ENCODE measurements at places on chromosomes 13 and 19.

DNA sequence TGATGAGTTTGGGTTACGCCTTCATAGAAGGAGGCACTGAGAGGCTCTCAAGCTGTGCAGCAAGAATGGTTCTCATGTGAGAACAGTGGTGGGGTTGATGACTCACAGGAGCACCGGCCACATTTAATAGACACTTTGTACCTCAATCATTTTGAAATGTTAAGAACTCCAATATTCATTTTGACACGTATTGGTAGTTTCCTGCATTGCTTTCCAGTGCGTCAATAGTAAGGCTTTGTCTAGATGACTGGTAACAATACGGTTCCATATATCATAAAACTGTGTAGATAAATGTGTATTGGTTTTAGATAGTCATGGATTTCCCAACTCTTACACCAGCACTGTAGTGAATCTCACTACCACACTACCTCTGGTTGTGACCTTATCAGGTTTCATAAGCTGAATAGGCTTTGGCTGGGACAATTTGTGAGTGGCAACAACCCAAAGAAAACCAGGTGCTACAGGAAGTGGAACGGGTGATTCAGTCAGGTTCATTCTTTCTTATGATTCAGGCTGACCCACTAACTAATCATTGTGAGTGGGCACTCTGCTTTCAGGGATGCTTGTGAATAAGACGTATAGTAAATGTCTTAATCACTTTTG, 362.6 kb downstream of the KLF5 start:
- DNase-seq = no peak

- DNase-seq = no peak
These were observed 1.7 kb downstream of the SLAIN1 start for GRCh38 chr13:77699059-77699680.

GRCh38 chr13:82833923-82834322, 1048.4 kb downstream of the SLITRK1 start:
- no peak for DNase-seq

GRCh38 chr19:45542234-45542668, 35.0 kb downstream of the VASP start:
- DNase-seq = no peak

GRCh38 chr19:40257096-40257517, 28.0 kb downstream of the AKT2 start:
- no peak for DNase-seq

GRCh38 chr19:18220632-18221275, 5.5 kb downstream of the PDE4C start:
- DNase-seq = no peak

DNA sequence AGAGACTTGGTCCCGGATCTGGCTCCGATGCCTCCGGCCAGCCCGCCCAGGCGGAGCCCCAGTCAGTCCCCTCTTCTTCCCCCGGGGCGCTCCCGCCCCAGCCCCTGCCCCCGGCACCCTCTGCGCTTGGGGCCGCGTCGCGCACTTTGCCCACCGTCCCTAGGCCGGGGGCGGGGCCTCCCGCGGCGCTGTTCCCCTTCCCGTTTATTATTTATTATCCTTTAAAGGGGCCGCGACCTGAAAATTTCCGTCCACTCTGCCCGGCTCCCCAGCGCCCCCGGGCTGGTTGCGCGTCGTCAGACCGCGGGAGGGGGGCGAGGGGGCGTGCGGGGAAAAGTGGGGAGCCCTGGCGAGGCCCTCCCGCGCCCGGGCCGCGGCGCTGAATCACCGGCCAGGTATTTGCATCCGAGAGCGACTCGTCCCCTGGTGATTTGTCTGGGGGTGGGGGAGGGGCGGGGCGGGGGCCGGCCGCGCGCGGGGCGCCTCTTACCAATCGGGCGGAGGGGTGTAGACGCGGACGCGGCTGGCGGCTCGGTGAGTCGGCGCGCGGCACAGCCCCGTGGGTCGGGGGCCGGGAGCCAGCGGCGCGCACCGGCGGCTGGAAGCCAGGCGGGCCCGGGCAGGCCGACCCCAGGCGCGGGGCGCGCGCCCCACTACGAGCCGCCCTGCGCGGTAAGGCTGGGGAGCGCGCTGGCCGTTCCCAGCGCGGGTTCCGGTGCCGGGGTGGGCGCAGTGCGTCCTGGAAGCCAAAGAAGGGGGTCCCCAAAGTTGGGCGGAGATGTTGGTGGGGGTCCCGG, at the start of gene ARID3A:
TSS of gene ARID3A (plus strand) at position 510 of the 797 bp plus-strand sequence. CDS start 3,494 bp downstream, outside the sequence.
- DNase-seq = peak; percentile 83

GRCh38 chr13:48181482-48182145, 51.4 kb upstream of the ITM2B start:
- DNase-seq = no peak

- DNase-seq = peak; percentile 38
These were observed 81.6 kb downstream of the DPF1 start for GRCh38 chr19:38142176-38143035.

DNA sequence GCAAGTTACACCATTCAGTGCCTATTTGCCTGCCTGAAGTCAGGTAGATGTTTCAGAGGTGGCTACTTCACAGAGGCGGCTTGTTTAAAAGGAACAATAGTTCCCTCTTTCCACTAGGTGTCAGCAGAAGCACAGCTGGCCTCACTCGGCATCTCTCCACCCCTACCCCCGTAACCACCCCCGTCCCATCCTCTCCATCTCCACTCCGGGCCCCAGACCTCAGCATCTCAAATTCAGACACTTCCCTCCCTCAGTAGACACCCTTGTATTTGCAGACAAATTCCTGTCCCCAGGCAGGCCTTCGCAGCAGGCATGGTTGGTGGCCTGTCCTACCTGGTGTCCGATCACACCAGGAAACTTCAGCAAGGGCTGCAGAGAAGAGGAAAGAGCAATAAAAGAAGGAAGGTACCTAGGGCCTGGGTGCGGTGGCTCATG, 9.1 kb upstream of the DPP9 start:
- peak; percentile 51 for DNase-seq

DNA sequence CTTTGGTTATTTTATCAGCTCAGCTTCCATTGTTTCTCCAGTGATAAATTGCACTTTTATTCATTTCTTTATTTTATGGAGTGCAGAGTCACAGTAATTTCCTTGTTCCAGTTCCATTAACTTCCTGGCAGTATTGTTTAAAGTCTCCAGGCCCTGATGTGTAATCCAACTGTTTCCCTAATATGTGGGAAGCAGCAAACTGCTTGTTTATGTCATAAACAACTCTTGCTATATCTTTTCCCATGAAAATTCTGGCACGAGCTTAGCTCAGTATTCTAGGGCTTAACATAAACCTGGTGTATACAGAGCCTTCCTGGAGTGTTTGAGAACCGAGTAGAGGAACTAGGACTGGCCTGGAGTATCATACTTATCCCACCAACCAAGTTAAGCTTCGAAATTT, 83.5 kb upstream of the ARGLU1 start:
- DNase-seq = peak; percentile 82

DNA sequence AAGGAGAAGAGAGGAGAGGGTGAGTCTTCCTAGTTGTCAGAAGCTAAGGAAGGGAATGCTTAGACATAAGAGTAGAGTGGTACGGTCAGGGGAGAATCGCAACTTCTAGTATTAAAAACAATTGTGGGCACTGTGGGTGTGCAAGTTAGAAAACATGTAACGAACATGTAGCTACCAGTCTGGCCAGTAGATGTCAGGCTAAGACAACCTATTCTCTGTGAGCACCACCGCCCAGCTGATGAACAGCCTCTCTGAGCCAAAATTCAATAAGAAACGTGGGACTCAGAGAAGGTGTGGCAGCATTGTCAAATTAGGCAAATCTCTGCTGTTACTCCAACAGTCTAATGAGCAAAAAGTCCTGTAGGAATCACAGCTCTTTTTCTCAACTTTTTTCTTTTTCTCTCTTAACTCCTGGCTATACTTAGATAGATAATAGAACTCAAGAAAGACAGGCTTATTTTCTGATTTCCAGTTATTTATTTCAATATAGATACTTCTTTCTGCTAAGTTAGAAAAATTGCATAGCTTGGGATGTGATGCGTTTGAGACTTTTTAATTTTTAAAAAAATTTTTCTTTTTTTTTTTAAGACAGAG, 186.2 kb downstream of the USP12 start:
- DNase-seq = peak; percentile 80

DNA sequence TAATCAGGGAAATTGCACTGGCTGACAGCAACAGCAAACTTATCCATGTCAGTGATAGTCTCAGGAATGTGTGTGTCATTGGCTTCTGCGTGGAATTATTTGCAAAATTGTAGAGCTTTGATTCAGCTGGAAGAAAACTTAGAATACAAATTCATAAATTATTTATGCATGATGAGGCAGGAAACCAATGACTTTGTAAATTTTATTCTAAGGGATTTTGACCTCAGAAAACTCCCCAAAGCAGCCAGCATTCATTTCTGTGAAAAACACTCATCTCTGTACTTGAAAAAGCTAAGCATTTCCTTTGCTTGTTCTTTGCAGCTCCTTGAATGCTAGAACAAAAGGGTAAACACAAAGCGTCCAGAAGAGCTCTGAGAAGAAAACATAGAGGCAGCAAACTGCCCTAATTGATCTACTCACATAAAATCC, 162.4 kb downstream of the DCT start:
- DNase-seq = peak; percentile 44

DNA sequence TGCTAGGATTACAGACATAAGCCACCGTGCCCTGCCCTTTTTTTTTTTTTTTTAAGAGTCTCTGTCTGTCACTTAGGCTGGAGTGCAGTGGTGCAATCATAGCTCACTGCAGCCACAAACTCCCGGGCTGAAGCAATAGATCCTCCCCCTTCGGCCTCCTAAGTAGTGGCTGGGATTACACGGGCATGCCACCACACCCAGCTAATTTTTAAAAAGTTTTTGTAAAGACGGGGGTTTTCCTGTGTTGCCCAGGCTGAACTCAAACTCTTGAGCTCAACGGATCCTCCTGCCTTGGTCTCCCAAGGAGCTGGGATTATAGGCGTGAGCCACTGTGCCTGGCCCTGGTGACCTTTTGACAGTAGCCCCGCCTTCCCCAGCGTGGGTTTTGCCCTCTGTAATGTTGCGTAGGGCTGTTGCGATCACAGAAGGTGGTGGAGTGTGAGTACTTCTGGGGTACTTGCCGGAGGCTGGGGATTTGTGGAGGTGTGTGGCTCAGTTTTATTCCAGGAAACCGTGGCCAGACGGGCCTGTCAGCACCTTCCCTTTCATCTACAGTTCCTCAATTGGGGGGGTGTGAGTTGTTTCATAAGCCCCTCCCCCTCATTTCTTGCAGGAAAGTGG, 11.6 kb upstream of the RETN start:
- DNase-seq = no peak

DNA sequence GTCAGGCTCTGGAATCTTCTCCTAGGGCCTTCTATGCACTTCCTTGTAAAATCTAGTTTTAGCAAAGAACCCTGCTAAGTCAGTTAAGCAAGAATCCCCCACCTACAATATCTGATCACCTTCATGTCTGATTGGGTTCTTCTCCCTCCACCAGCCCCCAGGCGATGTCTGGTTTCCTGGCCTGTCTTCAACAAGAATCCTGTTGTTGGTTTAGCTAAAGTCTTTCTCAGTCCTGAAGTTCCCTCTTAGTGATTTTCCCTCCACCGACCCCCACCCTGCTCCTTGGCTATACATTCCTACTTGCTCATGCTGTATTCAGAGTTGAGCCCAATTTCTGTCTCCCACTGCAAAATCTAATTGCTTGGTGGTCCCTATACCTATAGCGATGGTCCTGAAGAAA, 35.2 kb upstream of the SLC46A3 start:
- no peak for DNase-seq

DNA sequence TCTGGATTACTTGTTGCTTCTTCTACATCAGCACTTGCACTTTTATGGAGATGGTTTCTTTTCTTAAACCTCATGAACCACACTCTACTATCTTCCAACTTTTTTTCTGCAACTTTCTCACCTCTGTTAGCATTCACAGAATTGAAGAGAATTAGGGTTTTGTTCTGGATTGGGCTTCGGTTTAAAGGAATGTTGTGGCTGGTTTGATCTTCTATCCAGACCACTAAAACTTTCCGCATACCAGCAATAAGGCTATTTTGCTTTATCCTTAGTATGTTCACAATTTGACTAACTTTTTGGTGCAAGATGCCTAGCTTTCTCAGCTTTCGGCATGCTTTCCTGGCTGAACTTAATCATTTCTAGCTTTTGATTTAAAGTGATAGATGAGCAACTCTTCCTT, 666.7 kb upstream of the MIR17HG start:
- no peak for DNase-seq

GRCh38 chr13:76387566-76387965, 498.6 kb downstream of the KCTD12 start:
- DNase-seq = no peak

- DNase-seq = no peak
These were observed 363.1 kb upstream of the DACH1 start for GRCh38 chr13:72230131-72230530.

GRCh38 chr19:19053508-19054314, 10.1 kb upstream of the SLC25A42 start:
- DNase-seq = peak; percentile 38

- DNase-seq = no peak
These were observed 73.7 kb downstream of the SLC15A1 start for GRCh38 chr13:98678741-98679140.

- no peak for DNase-seq
These were observed 1.8 kb upstream of the KCTD15 start for GRCh38 chr19:33794683-33795369.

GRCh38 chr13:107937848-107938247, 277.5 kb downstream of the LIG4 start:
- DNase-seq = no peak

GRCh38 chr13:62697701-62698100, 1282.1 kb upstream of the PCDH20 start:
- DNase-seq = no peak

DNA sequence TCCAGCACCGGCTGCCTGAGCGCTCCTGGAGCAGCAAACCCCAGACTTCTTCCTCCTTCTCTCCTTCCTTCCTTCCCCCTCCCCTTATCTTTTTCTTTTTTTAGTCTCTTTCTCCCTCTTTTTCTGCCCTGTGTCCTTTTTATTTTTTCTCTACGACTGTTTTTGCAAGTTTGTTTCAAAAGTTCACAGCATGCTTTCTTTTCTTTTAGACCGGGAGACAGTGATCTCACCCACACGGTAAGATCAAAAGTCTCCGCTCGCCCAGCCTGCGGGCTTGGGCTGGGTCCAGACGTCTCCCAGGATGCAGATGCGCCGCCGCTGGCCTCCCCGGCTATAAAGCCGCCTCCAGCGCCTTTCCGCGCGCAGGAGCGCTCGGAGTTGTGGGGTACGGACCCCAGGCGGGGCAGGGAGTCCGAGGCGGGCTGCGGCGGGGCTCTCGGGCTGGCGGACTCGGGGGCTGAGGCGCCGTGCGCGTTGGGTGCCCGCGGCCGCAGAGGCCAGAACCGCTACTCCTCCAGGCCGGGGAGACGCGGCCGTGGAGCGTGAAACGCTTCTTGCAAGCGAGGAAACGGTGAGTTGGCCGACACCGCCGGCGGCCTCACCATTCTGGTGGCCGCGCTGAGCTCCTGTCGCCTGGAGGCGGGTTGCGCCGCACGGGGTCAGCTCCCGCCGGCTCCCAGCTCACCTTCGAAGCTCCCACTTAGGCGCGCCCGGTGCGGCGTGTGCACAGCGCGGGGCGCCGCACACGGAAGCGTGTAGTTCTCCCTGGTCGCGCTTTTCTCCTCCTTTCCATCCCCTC, 2.0 kb upstream of the TSHZ3 start:
- no peak for DNase-seq

GRCh38 chr19:39746836-39747529, 9.2 kb upstream of the CLC start:
- no peak for DNase-seq
